ENCODE measurements at places on chromosomes 7 and 10.

- DNase-seq, result no peak
Observed at GRCh38 chr7:39550411-39550810, 15.8 kb upstream of the YAE1 start.

DNA sequence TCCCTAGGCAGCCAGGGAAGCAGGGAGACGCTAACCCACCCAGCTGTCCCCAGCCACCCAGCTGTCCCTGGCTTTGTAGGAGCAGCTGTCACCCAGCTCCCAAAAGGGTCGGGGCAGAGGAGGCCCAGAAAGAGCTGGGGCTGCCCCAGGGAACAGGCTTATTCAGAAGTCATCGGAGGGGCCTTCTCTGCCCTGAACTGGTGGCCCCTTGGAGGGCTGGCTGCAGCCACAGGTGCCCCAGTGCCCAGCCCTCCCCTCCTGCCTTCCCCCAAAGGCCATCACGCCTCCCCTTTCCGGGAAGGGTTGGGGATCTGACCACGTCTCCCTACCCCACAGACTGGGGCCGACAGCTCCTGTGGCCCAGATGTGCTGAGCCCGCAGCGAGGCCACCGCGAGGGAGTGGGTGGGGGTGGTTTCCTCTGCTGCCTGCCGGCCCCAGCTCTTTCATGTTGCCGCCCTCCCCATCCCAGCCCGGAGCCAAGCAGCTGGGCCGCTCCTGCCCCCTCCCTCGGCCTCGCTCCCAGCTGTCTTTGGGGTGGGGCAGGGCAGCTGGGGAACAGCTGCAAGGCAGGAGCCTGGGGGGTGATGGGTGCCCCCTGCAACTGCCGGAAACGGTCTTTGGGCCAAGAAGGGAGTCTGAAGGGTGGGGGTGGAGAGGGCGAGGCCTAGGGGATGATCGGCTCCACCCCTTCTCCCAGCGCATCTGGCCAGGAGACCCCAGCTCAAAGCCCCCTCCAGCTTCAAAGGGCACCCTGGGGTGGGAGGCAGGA is 16.8 kb downstream of the TRIM8 start:
- DNase-seq, result peak; percentile 28

DNA sequence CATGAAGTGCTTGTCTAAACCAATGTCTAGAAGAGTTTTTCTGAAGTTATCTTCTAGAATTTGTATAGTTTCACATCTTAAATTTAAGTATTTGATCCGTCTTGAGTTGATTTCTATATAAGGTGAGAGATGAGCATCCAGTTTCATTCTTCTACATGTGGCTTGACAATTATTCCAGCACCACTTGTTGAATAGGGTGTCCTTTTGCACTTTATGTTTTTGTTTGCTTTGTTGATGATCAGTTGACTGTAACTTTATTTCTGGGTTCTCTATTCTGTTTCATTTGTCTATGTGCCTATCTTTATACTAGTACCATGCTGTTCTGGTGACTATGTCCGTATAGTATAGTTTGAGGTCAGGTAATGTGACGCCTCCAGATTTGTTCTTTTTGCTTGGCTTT is 426.6 kb upstream of the CHRM2 start:
- DNase-seq, result no peak

DNA sequence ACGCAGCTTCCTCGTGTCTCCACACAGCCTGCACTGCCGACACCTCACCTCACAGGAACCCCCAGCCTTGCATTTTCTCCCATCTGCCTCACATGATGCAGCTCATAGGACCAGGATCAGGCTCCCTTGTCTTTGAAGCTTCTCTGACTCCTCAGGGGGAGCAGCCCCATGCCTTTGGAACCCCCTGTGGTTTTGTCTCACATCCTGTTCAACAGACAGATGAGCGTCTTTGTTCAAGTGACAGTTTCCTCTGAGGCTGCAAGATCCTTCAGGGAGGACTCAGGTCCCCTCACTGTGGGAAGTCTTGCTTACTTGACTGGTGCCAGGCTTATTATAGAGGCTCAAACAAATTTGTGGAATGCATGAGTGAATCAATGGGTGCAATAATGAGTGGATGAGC is 667.1 kb downstream of the INHBA start:
- no peak for DNase-seq

DNA sequence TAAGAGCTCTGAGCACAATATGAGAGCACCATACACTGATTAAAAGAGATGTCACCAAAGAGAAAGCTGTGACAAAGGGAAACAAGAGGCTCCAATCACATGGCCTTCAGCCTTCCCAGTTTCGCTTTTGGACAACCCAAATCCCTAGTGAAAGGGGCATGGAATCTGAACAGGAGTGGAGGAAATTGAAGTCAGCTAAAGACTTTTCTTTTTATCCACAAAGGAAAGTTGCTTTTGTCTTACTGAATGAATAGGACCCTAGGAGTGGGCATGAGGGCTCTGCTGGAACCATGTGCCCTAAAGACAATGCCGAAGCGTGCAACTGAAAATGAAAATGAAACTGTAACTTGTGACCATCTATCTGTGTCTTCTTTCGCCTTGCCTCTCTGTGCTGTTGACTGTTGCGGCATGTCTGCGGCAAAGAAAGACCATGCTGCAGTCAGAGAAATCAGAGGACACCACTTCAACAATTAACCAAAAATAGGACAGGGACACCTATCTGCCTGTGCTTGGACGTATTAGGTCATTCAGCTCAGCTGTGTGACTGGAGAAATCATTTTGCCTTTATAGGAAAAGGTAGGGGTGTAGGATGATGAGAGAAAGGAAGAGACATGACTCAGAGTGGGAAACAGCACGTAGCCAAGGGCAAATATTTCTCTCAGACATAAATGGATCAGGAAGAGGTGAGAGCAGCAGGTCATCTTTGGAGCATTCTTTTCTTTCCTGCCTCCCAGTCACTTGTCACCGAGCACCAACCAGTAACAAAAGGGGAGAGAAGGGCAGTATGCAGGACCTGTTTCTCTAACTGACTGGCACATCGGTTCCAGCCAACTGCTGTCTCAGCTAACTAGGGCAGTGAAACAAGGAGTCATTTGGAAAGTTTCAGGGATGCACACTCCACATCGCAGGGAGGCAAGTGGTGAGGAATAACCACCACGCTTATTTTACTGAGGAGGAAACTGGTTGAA is 12.3 kb downstream of the CAV2 start:
- peak; percentile 70 for DNase-seq
